ENCODE measurements at places on chromosomes 7 and 10.

GRCh38 chr7:27961255-27961654 is 219.3 kb downstream of the JAZF1 start:
- no peak for DNase-seq

DNA sequence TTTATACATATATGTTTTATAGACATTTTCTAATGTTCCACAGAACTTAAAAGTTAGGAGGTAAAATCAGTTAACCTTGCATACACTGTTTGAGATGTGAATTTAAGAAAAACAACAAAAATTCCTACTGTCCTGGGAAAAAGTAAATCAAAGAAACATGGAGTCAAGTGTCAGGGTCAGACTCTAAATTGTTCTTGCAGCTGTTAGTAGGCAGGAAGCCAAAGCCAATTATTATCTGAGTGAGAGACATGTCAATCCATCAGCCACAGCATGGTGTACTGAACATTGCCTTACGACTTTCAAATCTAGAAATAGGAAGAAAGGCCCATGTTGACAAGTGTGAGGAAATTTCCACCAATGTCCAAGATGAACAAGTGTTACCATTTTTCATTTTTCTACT is 461.2 kb upstream of the MBL2 start:
- DNase-seq: no peak

- DNase-seq: no peak
Observed at GRCh38 chr7:34299066-34299465, 359.0 kb upstream of the NPSR1 start.

- no peak for DNase-seq
Observed at GRCh38 chr7:55171157-55171556, 152.3 kb downstream of the EGFR start.

DNA sequence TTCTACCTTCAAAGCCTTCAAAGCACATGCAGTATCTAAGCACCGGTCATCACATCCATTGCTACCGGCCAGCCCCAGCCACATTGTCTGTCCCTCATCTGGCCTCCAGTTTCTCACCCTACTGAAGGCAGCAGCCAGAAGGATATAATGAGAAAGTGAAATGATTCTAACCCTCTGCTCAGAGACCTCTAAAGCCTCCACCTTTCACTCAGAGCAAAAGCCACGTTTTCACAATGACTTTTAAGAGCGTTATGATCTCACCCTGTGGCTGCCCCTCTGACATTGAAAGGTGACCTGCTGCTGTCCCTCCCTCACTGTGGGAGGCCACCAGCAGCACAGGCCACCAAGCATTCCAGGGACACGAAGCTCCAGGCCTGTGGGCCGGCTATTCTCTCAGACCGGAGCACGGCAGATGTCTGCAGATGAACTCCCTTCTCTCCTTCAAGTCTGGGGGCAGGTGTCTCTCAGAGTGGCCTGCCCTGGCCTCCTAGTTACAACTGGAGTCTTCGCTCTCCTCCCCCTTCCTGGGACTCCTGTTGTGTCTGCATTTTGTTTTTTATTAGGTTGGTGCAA is 94.9 kb upstream of the EEPD1 start:
- no peak for DNase-seq

GRCh38 chr7:151059367-151060112 is at the start of gene SLC4A2:
Gene SLC4A2 (plus strand): TSS chr7:151059589. CDS start chr7:151061988, 2,399 bp downstream.
- DNase-seq: peak; percentile 73

- DNase-seq: no peak
Observed at GRCh38 chr10:131162211-131162610, 149.3 kb downstream of the TCERG1L start.

GRCh38 chr10:845526-845925 is 86.0 kb downstream of the LARP4B start:
- no peak for DNase-seq

- DNase-seq: no peak
Observed at GRCh38 chr7:92781117-92781720, 55.2 kb downstream of the CDK6 start.

DNA sequence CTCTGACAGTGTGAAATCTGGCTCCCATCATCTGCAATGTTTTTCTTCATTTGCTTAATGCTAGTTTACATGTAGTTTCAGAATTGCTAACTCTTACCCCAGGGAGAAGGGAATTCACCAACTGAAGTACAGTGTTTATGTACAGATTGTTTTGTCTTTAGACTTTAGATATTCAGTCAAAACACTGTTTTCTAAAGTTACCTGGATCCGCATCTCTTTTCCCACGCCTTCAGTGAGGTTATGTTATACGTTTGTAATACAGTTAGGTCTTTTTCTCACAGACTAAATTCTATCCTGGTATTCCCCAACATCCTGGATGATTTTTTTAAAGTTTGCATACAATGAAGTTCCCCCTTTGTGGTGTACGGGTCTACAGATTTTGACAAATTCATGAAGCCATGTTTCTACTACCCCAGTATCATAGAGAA is 3.2 kb upstream of the LYZL1 start:
- DNase-seq: no peak
